ENCODE measurements at places on chromosomes 3 and 15. TPM values are rescaled to one million over a fixed set of nuclear protein-coding genes. Genes with fewer than 3 reads are reported as not detected.

The RTP1 gene
- total RNA-seq: not detected

The TXNRD3 gene
- 2.1 TPM for total RNA-seq

The CHRD gene
- not detected for total RNA-seq

The GRAMD2A gene
- total RNA-seq: not detected
